Dorsolateral prefrontal cortex (tissue), 122 donors: ENCODE measurements at places on chromosomes 7 and 10.

GRCh38 chr7:156780724-156781455 lies 112.1 kb downstream of the LMBR1 start:
- DNase-seq = no peak

- DNase-seq = no peak
These were observed 34.1 kb downstream of the HIF1AN start for GRCh38 chr10:100569687-100570481.

DNA sequence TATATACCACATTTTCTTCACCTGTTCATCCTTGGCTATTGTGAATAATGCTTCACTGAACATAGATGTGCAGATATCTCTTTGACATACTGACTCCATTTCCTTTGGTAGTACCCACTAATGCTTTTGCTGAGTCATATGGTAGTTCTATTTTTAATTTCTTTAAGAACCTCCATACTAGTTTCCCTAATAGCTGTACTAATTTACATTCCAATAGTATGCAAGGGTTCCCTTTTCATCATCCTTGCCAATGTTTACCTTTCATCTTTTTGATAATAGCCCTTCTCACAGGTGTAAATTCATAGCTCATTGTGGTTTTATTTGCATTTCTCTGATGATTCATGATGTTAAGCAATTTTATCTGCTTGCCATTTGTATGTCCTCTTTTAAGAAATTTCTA lies 159.9 kb downstream of the CALCR start:
- no peak for DNase-seq

DNA sequence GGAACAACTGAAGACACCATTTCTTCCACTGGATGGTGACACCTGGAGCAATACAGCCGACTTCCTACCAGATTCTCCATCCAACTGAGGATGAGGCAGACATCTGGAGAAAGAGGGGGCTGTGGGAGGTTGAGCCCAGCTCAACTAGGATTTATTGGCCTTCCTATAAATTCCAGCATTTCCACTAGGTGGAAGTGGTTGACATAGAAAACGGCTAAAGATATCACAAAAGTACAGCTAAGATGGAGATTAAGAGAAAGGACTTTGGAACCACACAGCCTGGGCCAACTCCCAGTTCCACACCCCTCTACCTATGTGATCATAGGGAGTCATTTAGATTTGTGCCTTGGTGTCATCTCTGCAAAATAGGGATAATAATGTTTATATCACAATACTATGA lies 61.3 kb upstream of the CAV2 start:
- no peak for DNase-seq

GRCh38 chr7:13099154-13099795 lies 411.8 kb downstream of the ARL4A start:
- no peak for DNase-seq

DNA sequence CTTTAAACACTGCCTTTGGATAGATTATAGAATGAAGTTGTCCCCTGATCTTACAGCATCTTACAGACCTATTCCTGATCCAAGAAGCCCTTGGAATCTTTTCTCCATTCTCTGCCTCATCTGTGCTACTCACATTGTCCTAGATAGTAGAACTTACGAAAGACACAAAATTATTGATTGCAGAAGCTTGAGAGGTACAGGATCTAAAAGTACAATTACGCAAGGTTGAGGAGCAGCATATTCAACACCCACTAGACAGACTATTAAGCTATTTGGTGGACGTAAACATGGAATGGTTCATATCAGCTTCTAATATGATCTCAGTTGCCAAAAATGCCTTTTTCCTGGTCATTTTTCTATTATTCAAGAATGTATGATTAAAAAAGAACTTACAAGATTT lies 90.5 kb upstream of the SEM1 start:
- no peak for DNase-seq

- DNase-seq = no peak
These were observed 76.6 kb downstream of the RBM33 start for GRCh38 chr7:155721056-155721455.

GRCh38 chr10:127293640-127294039 lies 97.2 kb upstream of the INSYN2A start:
- DNase-seq = no peak

- DNase-seq = no peak
These were observed 147.5 kb downstream of the RAB11FIP2 start for GRCh38 chr10:117899181-117899683.

DNA sequence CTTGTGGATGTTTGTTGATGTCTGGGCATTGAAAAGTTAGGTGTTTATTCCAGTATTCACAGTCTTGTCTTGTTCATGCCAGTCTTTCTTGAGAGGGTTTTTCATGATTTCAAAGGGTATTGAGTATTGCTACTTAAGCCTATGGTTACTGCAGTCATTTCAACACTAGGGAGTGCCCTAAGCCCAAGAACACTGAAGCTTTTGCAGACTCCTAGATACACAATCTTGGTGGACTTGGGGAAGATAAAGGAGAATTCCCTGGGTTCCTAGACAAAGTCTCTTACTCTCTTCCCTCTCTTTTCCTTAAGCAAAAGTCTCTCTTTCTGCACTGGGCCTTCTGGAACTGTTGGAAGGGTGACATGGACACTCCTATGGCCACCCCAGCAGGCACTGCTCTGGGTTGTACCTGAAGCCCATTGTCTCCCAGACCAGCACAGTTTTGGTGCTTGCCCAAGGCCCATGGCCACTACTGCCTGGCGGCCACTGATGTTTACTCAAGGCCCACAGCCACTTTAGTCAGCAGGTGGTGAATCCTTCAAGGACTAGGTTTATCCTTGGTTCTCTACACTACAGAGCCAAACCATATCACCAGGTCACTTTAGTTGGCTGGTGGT lies 24.9 kb downstream of the SAMD9 start:
- no peak for DNase-seq

GRCh38 chr7:70771451-70771850 lies 360.5 kb upstream of the GALNT17 start:
- DNase-seq = no peak
